Right ventricle myocardium inferior (tissue), 1 donor: ENCODE measurements at places on chromosomes 13 and 19. TPM values are rescaled to one million over a fixed set of nuclear protein-coding genes. Genes with fewer than 3 reads are reported as not detected.

The LMTK3 gene
- 0.70 TPM for total RNA-seq

The PSG4 gene
- not detected for total RNA-seq

The NPAS1 gene
- not detected for total RNA-seq

The MBNL2 gene
- 69.1 TPM for total RNA-seq

The RABAC1 gene
- 68.4 TPM for total RNA-seq

DNA sequence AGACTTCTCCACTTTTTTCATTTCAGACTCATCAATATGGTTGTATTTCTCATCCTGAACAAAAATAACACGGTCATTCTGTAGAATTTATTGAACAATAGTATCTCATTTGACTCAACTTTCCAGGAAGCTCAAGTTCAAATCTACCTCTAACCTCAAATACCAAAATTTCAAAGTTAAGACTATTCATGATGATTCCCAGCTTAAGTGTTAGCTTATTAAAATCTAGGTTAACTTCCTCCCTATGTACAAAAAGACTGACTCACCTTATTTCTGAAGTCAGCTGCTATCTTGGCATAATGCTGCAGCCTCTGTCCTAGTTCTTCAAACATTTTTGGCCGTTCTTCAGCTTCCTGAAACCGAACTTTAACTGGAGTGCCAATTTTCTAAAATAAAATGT, 23.2 kb downstream of the HSPH1 start:
- no peak for DNase-seq

GRCh38 chr19:43581467-43581866, 5.9 kb downstream of the PINLYP start:
- no peak for DNase-seq

GRCh38 chr19:18985257-18985656, 44.2 kb upstream of the HOMER3 start:
- DNase-seq, result peak; percentile 45

GRCh38 chr19:38550376-38550775, 67.4 kb downstream of the MAP4K1 start:
- no peak for DNase-seq
